ELR (cell line): ENCODE measurements at places on chromosomes 4 and X.

DNA sequence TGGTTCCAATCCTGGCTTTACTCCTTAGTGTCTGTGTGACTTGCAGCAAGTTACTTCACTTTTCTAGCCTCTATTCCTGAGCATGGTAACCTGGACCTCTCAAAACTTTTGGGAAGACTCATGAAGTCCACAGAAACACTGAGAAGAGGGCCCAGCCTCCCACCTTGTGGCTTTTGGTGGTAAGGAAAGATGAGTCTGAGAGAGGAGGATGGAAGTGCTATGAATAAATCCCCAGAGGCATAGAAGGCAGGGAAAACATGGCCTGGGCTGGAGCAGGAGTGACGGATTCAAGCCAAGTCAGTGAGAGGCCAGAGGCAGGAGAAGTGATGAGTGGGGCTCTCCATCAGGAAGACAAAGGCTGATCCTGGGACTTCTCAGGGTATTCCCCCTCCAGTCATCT lies 10.9 kb upstream of the MAGEA4 start:
- no peak for DNase-seq

DNA sequence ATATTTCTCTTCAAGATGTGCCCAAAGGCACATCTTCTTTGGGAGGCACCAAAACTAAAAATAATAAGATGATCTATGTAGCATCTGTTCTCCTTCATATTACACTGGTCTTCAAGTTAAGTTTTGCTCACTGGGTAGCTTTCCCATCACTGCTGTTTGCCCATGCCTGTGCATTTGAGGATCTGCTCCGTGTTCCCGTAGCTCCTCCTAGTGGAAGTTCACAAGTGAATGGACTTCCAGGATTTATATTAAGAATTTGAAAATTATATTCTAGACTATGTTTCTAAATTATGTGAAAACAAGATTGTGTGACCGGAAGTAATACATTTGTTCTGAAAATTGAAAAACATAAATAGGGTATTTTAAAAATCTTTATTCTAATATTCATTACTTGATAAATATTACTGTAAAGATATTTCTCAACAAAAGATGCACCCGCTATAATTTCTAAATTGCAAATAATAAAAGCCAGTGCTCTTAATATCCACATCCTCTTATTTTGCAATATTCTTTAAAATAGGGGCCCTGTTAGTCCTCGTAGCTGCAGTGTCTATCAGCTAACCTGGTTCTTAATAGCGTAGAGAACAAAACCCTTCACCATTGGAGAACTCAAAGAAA lies 147.7 kb downstream of the RBM46 start:
- peak; percentile 31 for DNase-seq

- DNase-seq = peak; percentile 15
These were observed 784.3 kb downstream of the ADGRL3 start for GRCh38 chr4:61984260-61984909.

- DNase-seq = no peak
These were observed 12.2 kb downstream of the PLAC1 start for GRCh38 chrX:134645936-134646543.

DNA sequence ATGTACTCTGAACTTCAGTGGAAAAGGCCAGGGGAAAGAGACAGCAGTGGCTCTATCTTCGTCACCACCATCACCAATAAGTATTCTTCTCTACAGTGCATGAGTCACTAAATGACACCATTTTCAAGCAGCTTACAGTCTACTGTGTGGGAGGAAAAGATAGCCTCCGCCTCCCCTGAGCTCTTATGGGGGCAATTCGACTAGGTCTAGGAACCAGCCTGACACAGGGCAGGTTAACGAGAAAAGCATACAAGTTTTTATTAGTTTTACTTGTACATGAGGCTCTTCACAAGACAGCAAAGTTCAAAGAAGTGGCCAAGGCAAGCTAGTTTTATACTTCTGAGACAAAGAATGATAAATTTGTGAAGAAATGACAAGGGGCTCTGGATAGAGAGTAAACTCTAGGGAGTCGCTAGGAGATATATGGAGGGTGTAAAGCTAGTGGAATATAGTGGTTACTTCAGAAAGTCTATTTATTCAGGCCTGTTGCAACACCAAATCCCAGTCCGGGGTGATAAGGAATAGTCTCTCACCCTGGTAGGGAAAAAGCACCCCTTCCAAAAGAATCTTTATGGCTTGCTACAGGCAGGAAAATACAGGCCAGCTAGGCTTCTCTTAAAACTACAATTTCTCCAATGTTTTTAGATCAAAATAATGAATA lies 49.7 kb downstream of the SCD5 start:
- DNase-seq = peak; percentile 25

DNA sequence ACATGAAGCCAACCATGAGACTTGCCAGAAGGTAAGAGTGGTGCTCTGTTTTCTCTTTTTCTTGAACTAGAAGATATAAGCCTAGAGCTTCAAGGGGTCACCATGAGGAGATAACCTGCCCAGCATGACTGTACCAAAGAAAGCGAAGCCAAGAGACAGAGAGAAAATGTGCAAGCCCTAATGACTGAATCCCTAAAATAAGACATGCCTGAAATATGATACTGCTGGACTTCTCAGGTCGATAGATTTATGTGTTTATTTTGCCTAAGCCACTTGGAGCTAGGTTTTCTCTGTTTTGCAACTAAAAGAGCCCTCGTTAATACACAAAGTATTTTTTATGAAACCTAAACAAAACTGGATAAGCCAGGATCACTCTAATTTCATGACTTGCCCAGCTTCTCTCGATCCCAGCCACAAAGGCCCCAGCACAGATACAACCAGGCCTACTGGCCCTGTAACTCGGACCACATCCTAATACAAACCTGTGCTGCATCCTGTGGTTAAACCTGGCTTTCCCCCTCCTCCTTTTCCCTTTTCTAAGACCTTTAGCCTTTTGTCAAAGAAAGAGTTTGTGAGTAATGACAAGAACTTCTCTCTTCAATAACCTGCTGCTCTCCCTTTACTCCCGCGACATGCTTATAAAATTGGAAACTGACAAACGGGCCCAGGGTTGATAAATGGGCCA lies 185.8 kb downstream of the APBB2 start:
- no peak for DNase-seq

DNA sequence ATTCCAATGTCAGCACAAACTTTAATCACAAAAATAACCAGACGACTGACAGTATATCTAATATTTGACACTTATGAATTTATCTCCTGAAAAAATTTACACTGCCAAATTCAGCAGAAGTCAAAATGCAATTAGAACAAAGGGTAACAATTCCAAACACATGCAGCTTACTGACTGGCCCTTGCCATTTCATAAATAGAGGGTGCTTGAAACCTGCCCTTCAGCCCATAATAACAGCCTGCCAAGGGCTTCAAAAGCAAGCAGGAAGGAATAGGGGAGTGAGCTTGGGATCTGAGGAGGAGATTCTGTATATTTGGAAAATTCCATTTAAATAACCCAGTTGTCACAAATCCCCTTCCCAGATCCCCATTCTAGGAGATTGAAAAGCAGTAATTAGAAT lies 66.1 kb upstream of the IQCM start:
- DNase-seq = no peak

DNA sequence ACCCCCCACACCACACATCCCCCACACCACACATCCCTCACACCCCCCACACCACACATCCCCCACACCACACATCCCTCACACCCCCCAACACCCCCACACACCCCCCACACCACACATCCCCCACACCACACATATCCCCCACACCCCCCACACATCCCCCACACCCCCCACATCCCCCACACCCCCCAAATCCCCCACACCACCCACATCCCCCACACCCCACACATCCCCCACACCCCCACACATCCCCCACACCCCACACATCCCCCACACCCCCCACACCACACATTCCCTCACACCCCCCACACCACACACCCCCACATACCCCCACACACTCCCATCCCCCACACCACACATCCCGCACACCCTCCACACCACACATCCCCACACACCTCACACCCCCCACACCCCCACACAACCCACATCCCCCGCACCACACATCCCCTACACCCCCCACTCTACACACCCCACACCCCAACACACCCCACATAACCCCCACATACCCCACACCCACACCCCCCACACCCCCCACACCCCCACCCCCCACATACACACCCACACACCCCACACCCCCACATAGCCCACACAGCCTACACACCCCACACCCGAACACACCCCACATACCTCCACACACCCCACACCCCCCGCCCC lies 172.9 kb downstream of the DCLK2 start:
- DNase-seq = no peak

- no peak for DNase-seq
These were observed 25.4 kb upstream of the TNIP3 start for GRCh38 chr4:121189326-121190215.

DNA sequence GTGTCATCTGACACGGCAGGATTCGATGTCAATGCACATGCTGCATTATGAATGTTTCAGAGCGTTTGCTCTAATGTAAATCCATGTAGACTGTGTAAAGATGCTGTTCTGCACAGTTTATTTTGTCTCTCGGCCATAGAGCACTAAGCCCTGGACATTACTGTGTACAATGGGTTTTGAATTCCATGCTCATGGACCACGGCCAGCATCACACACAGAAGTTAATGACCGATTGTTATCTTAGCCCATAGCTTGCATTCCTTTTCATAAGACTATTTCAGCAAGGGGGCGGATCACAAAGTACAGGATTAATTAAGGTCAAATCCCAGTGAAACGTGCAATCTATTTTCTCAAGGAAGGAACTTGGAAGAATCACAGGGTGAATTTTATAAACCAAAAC lies 286.1 kb upstream of the TENM3 start:
- peak; percentile 62 for DNase-seq

GRCh38 chr4:41865981-41866798 lies 69.0 kb upstream of the TMEM33 start:
- no peak for DNase-seq

DNA sequence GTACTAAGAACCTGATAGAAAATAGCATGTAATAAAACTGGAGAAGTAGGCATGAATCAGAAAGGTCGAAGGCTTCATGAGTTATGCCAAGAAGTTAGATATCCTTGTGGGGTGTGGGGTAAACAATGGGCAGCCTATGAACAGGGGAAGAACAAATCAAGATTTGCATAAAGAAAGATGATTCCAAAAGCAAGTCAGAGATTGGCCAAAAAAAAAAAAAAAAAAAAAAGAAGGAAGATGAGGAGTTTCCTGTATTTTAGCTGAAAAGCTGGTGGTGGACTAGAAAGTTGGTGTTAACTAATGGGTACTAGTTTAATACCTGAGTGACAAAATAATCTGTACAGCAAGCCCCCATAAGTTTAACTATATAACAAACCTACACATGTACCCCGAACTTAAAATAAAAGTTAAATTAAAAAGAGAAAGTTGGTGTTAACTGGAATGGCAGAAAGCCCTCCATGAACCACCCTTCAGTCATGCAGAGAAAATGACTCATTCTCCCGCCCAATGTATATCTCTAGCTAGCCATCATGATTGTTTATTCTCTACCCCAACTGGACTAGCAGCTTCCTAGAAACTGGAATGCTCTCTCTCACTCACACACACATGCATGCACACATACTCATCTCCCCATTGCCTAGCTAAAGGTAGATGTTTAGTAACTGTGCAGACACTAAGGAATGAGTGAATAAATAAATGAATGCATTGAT lies 41.7 kb downstream of the ATP11C start:
- DNase-seq = peak; percentile 88

- DNase-seq = no peak
These were observed 291.9 kb downstream of the FAM47A start for GRCh38 chrX:33840176-33840575.

DNA sequence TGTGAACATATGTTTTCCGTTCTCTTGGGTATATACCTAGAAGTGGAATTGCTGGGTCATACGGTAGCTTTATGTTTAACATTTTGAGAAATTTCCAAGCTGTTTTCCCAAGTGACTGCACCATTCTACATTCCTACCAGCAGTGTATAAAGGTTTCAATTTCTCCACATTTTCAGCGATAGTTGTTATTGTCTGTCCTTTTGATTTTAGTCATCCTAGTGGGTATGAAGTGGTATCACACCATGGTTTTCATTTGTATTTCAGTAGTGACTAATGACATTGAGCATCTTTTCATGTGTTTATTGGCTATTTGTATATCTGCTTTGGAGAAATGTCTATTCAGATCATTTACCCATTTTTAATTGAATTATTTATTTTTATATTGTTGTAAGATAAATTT lies 2.4 kb downstream of the PPEF1 start:
- peak; percentile 1 for DNase-seq

DNA sequence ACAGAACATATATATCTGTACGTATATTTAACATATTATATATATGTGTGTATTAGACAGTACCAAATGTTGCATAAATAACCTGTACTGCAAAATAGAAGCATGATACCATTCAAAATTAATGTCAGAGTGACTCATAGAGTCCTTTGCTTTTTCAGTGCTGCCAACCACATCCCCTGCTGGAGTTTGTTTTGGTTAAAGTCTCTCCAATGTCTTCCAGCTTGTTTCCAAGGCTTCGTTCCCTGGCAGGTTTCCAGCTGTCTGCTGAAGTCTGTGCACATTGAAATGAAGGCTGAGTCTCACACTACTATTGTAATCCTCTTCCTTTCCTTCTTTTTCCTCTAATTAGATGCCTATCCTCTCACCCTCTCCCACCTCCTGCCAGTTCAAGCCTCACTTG lies 14.9 kb downstream of the NRK start:
- peak; percentile 0 for DNase-seq

DNA sequence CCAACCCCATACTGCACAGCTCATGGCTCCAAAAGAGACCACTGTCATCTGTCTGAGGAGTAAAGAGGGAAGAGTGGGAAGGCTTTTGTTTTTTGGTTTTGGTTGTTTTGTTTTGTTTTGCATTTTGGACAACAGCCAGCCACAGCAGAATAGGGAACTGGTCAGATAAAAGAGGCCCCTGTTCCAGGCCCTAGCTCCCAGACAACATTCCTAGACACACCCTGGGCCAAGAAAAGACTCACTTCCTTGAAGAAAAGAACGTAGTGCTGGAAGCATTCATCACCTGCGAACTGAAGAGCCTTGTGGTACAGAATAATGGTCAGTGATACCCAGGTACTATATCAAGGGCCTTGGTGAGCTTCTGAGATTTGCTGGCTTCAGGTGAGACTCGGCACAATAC lies 619.4 kb upstream of the SPANXN1 start:
- DNase-seq = no peak

DNA sequence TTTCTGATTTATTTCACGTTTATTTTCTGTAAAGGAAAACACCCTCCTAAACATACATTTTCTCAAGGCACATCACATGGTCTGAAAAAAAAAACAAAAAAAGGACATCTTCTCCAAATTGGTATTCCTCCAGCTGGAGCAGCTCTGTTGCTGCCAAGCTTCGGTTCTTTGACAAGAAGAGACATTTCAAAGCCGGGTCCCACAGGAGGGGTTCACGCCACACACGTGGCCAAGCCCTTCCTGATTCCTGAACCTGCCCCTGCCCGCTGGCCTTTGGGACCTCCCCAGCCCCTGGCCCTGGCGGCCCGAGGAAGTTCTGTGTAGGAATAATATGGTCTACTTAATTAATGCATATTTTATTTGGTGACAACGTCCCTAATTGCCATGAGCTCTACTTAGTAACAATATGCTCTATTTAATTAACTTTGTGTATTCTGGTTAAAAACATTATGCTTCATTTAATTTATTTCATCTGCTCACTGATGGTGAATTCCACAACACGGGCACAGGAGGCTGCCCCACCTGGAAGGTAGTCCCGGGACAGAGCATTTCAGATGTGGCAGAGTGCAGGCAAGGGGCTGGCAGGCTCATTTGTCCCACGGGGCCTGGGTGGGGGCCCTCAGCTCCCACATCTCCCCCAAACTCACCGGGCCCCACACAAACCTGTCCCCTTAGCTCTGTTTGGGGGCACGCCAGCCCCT lies 5.4 kb upstream of the RGS12 start:
- DNase-seq = no peak
